T47D (cell line): ENCODE measurements at places on chromosomes 7 and 10.

GRCh38 chr10:6230315-6230714, 27.6 kb downstream of the PFKFB3 start:
- DNase-seq = no peak

GRCh38 chr10:121437596-121437995, 160.6 kb downstream of the FGFR2 start:
- DNase-seq = no peak

DNA sequence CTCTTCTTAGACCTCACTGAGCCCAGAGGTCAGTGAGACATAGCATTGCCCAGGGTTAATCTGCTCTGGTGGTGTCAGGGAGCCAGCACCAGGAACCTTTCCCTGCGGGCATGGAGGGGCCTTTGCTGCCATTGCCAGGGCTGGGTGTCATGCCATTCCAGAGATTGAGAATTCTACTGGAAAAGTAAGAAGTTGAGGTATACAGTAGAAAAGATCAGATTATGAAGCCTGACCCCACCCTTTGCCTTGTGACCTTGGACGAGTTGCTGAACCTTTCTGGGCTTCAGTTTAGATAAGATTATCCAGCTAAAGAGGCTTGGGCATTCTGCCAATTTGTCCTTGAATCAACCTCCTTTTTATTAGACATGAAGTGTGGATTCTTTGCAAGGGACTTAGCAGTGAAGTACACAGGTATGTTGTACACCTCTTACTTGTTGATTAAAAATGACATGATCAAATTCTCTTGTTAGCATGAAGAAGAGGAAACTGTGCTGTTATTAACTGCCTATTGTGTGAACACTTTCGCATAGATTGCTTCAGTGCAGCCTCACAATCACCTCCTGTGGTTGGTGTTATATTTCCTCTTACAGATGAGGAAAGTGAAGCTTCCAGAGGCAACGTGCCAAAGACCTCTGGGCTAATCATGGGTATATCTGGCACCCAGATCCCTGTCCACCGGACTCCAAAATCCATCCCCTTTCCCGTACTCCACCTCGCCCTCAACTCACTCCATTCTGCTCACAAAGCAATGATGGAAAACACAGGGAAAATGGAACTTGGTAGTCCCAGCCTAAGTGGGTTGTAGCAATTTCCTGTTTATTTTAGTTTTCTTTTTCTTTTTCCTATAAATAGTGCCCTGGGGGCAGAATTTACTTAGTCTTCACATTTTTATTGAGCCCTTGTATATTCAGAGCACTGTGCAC, 151.3 kb downstream of the CAMK1D start:
- DNase-seq = no peak

DNA sequence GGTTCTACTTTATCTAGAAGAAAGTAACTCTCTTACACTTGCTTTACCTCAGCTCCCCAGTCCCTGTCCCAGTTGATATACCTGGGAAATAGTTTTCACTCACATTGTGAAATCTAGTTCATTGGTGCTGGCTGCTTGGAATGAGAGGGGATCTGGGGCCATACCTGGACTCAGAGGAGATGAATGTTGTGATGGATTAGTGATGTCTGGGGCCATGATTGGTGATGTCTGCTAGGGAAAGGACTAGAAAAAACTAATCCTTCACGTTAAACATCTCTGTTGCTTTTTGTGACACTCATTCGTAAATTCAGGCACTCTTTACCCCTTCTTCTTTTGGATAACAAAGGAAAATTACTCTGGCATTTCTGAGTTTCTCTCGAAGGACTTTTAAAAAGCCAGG, 152.4 kb downstream of the RAB11FIP2 start:
- no peak for DNase-seq

GRCh38 chr7:80533287-80533686, 21.4 kb upstream of the GNAT3 start:
- no peak for DNase-seq

DNA sequence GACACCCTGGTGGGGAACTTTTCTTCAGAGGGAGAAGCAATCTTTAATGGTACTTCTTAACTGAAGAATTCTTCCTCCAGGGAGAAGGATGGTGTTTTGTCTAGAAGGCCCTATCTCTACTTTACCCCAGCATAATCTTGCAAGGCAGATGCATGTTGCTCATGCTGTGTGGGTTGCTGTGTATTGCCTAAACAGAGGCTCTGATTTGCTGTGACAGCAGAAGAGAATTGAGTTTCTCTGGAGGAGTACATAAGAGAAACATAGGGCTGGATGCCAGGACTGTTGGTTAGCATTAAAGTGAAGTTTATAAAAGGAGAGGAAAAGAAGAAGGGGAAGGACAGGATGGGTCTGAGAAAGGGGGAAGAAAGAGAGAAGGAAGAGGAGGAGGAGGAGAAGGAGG, 248.1 kb upstream of the HPS1 start:
- no peak for DNase-seq
